ENCODE measurements at places on chromosomes 6 and 20. TPM values are rescaled to one million over a fixed set of nuclear protein-coding genes. Genes with fewer than 3 reads are reported as not detected.

Gene SNAI1
- total RNA-seq, result 9.1 TPM

Gene TUBB2B
- total RNA-seq, result 144 TPM

Gene TPD52L1
- total RNA-seq, result 32.4 TPM

Gene ZFP57
- total RNA-seq, result 0.36 TPM

Gene SEC63
- total RNA-seq, result 179 TPM

Gene MUC21
- total RNA-seq, result not detected

Gene SMLR1
- not detected for total RNA-seq

Gene MEP1A
- not detected for total RNA-seq

Gene MTG2
- 26.6 TPM for total RNA-seq

Gene TBP
- total RNA-seq, result 14.2 TPM

Gene PROCR
- 39.5 TPM for total RNA-seq

Gene BMP6
- 2.8 TPM for total RNA-seq

Gene CDC40
- total RNA-seq, result 15.7 TPM

Data from astrocyte (in vitro differentiated cells and primary cell).